ENCODE measurements at places on chromosomes 13 and 19.
A peak's percentile ranks its signal among the peaks of the same experiment; 100 is the strongest.

DNA sequence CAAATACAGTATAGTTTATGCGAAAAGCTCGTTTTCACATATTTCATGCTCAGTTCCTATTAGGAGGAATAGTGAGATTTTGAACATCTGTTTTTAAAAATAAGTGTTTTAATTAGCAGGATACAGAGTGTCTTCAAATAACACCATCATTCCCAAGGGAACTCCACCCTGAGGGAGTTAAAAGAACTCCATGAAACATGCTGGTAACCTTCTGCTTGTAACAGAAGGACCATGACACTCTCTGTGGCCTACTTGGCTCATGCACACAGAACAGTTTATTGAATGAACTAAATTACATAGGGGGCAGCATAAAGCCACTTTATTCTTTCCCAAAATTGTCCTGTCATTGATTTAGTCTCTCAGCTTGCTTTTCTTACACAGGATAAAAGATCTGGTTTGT is 809.5 kb upstream of the SLITRK6 start:
- peak; percentile 3 for DNase-seq

DNA sequence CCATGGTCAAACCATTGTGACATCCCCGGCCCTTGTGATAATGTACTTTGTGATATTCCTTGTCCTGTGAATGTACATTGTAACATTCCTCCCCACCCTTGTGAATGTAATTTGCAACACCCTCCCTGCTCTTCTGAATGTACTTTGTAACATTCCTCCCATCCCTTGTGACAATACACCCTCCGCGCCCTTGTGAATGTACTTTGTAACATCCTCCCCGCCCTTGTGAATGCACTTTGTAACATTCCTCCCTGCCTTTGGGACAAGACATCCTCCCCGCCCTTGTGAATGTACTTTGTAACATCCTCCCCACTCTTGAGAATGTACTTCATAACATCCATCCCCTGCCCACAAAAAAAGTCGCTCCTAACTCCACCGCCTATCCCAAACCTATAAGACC is 17.1 kb downstream of the ZNF846 start:
- DNase-seq = no peak

DNA sequence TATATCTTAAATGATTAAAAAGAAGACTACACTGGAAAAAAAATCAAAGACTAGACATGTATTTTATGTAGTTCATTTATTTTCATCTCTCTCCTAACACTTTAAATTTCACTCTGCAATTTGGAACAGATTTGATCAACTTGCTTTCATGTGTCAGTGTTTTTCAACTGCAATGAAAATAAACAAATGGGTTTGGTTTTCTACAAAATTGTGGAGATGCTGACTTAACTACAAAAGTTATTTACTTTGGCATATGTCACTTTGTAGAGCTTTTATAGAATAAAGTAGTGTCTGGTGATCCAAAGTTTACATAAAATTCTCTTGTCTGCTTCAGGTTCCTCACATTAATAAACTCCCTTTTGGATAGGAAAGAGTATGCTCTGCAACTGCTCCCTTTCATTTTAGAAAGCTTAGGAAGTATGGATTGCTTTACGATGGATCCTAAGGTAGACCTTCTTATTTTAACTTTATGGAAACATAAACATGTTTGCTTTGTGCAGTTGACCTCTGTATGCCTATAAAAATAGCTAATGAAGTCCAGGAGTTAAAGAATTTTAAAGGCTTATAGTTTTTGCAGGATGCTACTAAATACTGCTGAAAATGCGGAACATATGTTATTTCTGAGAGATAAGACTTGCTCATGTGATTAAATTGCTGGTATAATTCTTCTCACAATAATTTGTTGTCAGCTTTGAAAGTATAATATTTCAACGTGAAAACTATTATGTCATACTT is 815.9 kb downstream of the PCDH9 start:
- DNase-seq = no peak

DNA sequence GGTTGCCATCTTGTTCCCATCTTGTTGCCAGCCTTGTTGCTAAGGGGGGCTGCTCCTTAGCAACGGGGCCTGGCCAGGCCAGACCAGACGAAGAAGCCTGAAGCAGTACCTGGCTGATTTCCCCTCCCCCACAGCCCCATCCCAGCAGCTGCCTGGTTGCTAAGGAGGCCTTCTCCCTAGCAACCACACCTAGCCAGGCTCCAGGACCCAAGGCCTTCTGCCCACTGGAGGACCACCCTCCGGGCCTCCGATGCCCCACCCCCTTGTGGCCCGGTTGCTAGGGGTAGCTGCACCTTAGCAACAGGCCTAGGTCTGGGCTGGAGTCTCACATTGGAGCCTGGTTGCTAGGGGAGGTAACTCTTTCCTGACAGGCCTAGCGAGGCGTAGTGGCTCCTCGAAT is 3.9 kb downstream of the PRRG2 start:
- DNase-seq = no peak

GRCh38 chr13:45206340-45206739 is 5.5 kb upstream of the KCTD4 start:
- DNase-seq = peak; percentile 96

DNA sequence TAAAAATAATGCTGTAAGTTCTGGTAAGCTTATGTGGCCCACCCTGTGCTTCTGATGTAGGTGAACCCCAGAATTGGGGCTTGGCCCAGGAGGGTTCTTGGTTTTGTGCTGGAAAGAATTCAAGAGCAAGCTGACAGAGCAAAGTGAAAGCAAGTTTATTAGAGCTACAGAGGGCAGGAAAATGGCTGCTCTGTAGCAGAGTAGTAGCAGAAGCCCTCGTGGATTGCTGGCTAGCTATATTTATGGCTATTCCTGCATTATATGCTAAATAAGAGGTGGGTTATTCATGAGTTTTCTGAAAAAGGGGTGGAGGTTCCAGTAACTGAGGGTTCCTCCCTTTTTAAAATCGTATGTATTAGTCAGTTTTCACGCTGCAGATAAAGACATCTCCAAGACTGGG is 20.6 kb upstream of the ZNF599 start:
- DNase-seq = no peak

DNA sequence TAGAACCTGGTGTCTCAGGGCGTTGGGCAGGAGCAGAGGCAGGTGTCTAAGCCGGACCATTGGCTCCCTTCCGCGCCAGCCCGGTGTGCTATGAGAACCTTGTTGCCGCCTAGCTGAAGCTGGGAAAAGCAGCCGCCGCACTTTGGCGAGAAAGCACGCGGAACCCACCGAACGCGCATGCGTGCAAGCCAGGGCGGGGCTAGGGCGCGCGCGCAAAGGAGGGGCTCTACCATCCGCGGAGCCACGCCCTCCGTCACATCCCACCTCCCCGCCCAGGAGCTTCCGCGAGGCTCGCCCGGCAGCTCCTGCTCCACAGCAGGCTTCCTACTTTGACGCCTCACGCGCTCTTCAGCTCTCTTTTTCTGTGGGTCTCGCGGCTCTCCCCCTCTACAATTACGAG is 51.3 kb downstream of the WDR87 start:
- DNase-seq = no peak

DNA sequence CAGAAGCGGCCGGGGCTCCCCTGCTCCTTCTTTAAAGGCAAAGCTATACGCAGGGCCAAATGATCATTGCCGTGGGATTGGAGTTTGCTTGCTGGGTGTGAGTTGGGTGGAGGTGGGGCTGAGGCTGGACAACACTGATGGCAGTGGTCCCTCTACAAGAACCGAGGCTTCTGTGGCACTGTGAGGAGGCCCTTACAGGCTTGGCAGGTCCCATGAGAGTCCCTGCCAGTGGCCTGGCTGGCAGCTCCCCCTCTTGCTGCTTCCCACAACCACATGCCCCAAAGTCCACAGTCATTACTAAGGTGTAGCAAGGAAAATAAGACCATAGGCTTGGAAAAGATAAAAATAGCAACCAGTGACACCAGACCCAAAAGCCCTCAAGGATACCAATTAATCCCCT is 98.4 kb downstream of the ANKRD10 start:
- no peak for DNase-seq

- no peak for DNase-seq
Observed at GRCh38 chr13:69319656-69320055, 788.0 kb upstream of the ATXN8OS start.

GRCh38 chr19:16645140-16645539 is 14.8 kb downstream of the SMIM7 start:
- no peak for DNase-seq

DNA sequence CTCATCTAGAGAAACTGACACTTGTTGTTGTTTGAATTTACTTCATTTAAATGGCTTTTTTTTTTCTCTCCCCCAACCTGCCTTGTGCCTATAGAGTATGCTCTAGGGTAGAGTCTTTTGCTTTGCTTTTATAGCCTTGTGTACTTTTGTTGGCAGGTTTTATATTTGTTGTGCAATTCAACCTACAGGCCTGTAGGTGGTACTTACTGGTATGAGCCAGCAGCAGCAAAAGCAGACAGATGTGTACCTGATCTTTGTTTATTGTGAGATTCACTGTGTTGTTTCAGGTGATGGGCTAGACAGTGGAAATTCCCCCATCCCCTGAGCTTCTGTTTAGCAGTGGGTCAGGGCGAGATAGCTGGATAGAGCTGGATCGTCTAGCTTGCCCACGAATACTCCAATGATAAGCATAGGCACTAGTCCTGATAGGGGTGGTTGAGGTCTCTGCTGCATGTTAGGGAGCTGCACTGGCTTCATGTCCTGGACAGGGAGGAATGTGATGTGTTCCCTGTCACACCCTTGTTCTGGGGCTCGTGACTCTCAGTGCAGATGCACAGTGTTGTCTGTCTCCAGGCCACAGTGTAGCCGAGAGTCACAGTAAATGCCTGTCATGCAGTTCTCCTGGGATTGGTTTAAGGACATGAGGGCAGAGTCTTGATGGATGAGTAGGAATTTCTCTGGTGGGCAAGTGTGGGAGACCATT is 21.3 kb downstream of the DNAJC3 start:
- DNase-seq = peak; percentile 49

DNA sequence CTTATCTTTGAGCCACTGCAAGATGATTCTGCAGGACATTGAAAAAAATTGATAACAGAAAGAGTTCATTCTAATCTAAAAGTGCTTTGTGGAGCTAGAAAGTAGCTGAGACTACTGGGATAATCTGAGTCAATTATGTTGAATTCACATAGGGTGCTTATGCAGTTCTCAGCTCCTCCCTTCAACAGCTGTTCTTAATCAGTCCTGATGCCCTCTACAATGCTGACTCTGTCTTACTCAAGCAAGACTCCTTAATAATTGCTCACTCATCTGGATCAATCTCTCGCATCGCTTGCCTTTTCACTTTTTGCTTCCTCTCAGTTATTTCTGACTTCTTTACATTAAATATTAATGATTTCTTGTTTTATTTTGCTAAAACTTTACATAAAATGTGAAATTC is 182.1 kb downstream of the PCDH17 start:
- DNase-seq = no peak

DNA sequence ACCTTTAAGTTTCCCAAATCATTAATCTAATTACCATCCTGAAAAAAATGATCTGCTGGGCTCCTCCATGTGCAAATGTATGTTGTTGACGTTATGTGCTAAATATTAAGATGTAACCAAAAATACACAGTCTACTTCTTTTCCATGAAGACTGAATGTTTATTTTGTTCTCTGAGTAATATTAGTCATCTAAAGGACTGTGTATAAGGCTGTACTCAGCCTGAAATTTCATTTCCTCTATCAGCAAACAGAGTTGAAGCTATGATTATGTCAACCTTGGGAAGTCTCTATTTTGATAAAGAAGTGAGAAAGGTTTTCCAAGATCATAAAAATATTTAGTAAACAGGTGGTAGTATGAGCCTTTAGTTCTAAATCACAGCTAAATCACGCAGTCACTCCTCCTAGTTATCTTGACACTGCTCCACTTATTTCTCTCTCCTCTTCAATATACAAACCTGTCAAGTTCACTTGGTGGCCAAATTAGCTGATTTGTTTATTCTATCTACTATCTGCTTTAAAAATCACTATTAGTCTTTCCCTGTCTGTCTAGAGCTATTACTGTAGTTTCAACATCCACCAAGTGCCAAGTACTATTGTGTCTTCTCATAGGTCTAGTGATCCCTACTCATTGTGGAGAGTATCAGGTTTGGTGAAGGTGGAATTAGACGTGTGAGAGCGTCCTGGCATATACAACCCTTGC is 211.7 kb upstream of the STARD13 start:
- DNase-seq = no peak

DNA sequence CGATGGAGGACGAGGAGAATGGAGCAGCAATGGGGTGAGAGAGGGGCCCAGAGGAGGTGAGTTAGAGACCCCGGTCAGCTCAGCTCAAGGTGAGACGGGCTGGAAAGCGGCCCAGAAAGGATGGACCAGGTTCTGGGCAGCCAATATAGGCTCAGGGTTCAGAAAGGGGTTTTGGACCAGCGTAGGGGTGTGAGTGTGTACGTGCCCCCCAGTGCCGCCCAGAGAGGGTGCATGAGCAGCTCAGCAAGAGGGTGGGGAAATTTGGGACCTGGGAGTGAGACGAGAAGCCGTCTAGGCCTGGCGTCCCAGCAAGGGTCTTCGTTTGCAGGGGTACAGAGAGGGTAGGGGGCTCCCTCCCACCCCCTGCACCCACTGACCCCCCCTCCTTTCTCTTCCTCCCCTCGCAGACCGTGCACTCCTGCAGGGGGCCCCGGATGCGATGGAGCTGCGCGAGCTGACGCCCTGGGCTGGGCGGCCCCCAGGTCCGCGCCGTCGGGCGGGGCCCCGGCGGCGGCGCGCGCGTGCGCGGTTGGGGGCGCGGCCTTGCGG is 12.1 kb downstream of the FUT6 start:
- DNase-seq = no peak

DNA sequence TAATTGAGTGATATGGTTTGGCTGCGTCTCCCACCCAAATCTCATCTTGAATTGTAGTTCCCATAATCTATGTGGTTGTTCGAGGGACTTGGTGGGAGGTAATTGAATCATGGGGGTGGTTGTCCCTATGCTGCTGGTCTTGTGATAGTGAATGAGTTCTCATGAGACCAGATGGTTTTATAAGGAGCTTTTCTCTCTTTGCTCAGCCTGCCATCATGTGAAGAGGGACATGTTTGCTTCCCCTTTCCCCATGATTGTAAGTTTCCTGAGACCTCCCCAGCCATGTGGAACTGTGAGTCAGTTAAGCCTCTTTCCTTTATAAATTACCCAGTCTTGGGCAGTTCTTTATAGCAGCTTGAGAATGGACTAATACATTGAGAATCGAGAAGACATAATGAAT is 480.1 kb downstream of the GPC5 start:
- DNase-seq = no peak

GRCh38 chr19:13013649-13014048 is 18.4 kb downstream of the NFIX start:
- no peak for DNase-seq

GRCh38 chr13:101681834-101682233 is 229.4 kb downstream of the ITGBL1 start:
- no peak for DNase-seq

GRCh38 chr13:70959035-70959775 is 851.0 kb upstream of the KLHL1 start:
- no peak for DNase-seq

DNA sequence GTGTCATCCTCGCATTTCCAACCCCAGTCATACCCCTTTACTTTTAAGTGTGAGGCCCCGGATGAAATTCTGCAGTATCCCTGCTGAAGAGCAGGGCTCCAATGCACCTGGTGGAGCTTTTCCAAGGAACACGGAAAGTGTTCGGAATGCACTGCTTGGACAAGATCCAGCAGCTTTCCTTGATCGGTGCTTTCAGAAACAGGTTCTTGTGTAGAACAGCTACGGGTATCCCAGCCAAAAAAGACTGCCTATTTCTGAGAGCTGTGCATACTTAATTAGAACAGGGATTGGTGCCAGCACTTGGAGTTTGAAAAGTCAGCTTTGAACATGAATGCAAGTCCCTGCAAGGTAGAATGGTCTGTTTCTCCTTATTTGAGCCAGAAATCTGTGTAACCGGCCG is 87.2 kb upstream of the C1QTNF9B start:
- no peak for DNase-seq

- DNase-seq = peak; percentile 68
Observed at GRCh38 chr19:53772943-53773342, 51.2 kb downstream of the NLRP12 start.

GRCh38 chr13:87669379-87669978 is 1.7 kb upstream of the SLITRK5 start:
- peak; percentile 75 for DNase-seq

All from RKO (cell line).